ENCODE measurements at places on chromosomes 3 and 15.

DNA sequence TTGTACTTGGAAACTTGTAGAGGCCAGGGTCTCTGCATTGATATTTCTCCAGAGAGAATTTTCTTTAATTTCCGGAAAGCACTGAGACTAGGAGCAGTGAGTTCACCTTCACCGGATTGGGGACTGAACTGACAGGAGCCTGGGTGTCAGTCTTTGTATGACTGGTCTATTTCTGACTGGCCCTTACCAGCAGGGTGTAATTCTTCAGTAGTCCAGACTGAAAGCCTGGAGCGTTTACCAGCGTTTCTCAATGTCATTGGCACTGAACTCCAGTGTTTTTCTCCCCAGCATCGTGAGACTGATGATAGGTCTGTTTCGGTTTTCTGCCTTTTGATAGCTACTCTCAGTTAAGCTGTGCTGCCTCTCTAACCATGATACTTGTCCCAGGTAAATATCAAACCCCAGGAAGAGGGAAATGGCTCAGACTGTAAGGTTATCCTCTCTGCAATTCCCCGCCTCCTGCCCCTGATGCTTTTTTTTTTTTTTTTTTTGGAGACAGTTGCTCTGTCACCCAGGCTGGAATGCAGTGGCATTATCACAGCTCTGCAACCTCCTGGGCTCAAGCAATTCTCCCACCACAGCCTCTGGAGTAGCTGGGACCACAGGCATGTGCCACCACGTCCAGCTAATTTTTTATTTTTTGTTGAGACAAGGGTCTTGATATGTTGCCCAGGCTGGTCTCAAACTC is 103.6 kb downstream of the CACNA2D3 start:
- no peak for DNase-seq

- no peak for DNase-seq
Measured at GRCh38 chr3:12522721-12523120, 22.6 kb downstream of the MKRN2OS start.

- DNase-seq, result peak; percentile 9
Measured at GRCh38 chr3:45760878-45761711, 35.2 kb downstream of the SLC6A20 start.

GRCh38 chr3:53412953-53413352 is 65.6 kb upstream of the DCP1A start:
- no peak for DNase-seq

- no peak for DNase-seq
Measured at GRCh38 chr3:197297002-197297401, 1.4 kb downstream of the DLG1 start.

DNA sequence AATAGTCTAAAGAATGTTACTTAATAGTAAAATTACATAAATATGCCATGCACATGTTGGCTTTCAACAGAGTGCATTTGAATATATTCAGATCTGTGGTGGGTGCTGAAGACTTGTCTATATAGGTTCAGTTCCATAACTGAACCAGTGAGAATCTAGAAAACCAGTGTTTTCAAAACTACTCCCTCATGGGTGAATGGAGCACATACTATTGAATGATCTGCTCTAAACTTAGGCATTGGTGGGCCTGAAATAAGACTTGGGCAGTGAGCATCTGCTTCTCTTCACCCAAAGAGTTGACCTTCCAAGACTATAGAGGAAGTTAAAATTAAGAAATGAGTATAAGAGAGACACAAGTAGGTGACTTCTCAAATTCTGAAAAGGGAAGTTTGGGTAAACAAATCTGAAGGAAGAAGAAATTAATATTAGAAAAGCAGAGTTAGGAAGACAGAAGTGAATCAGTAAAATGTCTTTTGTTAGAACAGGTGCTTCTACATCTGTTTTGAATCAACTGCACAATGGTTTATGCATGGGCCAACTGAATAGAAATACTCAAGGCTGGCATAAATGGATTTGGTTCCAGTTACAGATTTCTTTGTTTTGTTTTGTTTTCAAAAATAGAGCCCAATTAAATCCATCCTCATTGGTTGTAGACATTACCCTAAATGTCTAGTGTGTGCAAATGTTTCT is 19.3 kb downstream of the ALCAM start:
- no peak for DNase-seq

- no peak for DNase-seq
Measured at GRCh38 chr3:53312832-53313231, 34.5 kb downstream of the DCP1A start.

GRCh38 chr3:194161131-194162045 is 25.4 kb downstream of the HES1 start:
- no peak for DNase-seq

DNA sequence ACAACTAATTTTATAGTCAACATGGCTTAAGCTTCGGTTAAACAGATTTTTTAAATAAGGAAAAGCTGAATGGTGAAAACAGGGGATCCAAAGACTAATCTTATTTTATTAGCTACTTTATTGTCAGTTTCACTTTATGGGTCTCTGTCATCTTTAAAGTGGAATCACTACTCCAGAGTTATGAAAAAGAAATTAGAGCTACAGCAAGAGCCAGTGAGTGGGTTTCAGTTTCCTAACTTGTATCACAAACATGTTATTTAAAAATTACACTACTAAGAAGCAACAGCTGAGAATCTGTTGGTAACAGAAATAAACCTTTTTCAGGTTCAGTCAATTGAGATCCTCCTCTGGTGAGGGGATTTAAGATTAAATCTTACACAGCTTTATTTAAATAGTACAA is 10.0 kb downstream of the PHC3 start:
- no peak for DNase-seq

DNA sequence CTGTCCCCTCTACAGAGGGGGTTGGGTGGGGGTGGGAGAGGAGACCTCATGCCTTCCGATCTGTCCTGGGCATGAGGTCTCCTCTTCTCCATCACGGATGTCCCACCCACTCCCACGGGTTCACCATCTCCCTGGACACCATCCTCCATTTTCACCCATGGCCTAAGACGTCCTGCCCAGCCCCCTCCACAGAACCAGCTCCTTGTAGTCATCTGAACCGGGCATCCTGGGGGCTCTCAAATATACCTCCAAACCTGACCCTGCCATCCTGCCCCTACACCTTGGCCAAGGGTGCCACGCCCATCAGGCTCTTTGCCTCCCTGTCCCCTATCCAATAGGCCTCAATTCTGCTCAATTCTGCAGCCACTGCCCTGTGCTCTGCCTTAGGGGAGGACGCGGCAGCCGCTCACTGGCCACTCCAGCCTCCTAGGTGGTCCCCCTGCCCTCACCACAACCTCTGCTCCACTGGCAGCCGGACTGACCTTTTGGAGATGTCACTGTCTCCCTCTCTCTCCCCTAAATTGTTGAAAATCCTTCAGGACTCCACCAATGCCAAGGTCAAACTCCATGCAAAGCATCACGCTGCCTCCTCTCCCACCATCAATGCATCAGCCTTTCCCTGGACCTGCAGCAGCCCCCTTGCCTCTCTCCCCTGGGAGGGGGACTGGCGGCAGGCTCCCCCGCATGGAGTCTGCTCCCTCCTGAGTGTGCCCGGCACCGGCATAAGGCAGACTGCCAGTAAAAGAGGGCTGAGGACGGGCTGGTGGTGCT is 9.4 kb upstream of the ANPEP start:
- no peak for DNase-seq

DNA sequence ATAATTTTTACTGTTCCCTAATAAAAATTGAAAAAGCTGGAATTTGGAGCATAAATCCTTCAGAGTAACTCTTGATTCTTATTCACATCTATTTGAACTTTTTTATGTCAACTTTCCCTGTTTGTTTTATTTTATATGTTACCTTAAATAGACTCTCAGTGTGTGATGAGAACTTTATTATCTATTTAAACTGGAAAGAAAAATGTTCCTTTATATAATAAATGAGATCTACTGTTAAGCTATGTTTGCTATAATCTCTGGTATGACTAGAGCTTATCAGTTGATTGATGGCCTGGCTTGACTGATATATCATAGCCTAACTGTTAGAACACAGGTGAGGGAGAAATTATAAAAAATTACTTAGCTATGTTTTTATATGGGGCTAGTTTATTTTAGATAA is 330.6 kb upstream of the EPHA6 start:
- DNase-seq, result no peak

DNA sequence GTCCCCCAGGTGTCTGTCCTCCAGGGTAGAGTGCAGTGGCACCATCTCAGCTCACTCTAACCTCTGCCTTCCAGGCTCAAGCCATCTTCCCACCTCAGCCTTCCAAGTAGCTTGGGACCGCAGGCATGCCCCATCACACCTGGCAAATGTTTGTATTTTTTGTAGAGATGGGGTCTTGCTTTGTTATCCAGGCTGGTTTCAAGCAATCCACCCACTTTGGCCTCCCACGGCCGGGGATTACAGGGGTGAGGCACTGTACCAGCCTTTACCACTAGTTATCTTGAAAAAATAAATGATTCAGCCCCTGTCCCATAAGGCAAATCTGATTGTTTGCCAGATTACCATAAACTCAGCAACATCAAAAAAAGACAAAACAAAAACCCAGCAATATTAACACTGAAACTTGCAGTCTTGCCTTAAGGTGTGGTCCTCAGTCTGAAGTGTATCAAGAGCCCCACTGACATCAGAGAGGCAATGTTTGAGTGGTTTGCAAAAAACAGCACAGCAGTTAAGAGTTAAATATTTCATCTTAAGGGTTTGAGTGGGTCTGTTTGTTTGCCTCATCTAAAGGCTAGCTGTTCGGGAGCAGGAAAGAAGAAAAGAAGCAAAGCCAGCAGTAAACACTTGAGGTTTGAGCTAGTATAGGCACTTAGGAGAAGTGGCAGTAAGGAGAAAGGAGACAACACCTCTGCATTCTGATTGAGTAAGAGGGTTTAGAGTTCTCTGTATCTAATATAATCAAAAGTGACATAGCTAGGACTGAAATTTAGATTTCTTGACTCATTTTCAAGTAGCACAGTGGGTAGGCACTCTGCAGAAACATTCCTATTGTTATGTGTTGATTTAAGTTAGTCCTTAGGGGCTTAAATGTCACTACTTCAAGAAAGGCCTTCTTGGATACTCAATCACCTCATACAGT is 26.3 kb upstream of the EDEM1 start:
- DNase-seq, result no peak

DNA sequence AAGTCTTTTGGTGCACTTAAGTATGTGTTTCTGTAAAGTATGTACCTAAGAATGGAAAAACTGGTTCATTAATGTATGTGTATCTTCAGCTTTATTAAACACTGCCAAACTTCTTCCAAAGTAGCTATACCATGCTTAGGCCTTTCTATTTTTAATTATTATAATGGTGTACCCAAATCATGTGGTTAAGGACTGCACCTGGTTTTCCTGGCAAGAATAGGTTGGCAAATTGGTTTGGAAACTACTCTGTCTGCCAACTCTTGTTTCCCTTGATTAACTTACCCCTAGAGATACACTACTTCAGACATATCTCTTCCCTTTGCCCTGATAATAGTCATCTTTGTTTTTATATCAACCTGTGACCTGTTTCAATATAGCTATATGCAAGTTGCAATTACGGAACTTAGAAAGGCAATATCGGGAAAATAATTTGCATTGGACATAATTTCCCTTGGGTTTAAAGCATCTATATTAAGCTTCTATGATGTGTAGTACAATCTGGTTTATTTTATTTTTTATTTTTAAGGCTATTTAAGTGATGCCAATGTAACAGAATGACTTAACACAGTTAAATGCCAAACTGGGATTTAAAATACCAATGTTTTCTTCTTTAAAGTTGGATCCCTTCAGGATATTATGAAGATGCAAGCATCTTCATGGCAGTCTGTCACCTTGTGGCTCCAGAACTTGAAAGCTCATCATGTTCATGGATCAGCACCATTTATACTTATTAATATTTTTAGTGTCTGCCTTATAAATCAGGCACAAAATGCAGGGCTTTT is 40.6 kb upstream of the TMEM108 start:
- DNase-seq, result no peak

- DNase-seq, result no peak
Measured at GRCh38 chr15:99959326-99959725, 226.1 kb upstream of the LYSMD4 start.

- DNase-seq, result peak; percentile 70
Measured at GRCh38 chr3:188680189-188680588, 491.6 kb upstream of the TPRG1 start.

GRCh38 chr3:111590143-111590491 is 5.0 kb downstream of the ZBED2 start:
- DNase-seq, result no peak

- no peak for DNase-seq
Measured at GRCh38 chr3:144923046-144923775, 951.6 kb downstream of the DIPK2A start.

Data from fibroblast of skin of left biceps (primary cell).